ENCODE measurements at places on chromosomes 3 and 15. TPM values are rescaled to one million over a fixed set of nuclear protein-coding genes. Genes with fewer than 3 reads are reported as not detected.

DNA sequence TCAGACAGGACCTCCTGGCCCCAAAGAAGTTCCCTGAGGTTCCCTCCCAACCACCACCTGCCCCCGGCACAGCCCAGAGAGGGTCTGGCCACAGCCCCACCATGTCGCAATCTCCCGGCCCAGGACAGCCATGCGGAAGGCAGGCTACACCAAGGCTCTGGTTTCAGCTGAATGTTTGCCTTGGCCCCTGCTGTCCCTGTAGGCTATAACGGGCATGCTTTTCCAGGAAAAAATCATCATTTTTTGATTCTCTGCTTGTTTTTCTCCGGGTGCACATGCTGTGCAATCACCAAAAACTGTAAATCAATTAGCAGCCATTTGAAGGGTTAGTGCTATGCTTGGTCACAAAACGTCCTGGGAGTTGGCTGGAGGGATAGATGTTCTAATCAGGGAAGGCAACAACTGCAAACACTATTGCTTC lies 142.7 kb upstream of the IGF1R start:
- no peak for DNase-seq

- no peak for DNase-seq
Observed at GRCh38 chr3:114453361-114453780, 159.5 kb downstream of the TIGIT start.

The DAZL gene
- 0.07 TPM for total RNA-seq

The WDR49 gene
- total RNA-seq: not detected

DNA sequence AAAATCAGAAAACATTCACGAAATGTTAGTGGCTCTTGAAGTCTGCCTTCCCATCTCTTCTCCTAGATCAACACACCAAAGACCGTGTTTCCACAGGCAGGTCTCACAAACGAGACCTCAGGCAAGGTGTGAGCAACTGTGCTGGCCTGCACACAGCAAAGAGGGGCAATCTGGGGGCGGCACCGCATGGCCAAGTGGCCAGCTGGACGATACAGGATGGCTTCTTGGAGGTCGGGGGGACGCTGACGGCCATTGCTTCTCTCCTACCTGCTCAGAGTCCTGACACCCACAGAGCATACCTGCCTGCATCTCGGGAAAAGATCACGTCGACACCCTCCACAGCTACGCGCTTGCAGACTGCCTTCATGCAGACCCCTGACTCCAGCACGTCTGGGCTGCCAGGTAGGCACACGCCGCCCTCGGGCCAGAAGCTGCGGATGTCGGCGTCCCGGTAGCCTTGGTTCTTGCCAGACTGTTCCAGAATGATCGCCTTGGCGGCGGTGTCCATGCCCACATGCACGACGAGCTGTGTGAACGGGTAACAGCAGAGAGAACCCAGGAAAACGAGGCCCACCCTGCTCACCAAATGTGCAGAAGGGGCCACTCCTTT lies 38.4 kb downstream of the PGPEP1L start:
- no peak for DNase-seq

DNA sequence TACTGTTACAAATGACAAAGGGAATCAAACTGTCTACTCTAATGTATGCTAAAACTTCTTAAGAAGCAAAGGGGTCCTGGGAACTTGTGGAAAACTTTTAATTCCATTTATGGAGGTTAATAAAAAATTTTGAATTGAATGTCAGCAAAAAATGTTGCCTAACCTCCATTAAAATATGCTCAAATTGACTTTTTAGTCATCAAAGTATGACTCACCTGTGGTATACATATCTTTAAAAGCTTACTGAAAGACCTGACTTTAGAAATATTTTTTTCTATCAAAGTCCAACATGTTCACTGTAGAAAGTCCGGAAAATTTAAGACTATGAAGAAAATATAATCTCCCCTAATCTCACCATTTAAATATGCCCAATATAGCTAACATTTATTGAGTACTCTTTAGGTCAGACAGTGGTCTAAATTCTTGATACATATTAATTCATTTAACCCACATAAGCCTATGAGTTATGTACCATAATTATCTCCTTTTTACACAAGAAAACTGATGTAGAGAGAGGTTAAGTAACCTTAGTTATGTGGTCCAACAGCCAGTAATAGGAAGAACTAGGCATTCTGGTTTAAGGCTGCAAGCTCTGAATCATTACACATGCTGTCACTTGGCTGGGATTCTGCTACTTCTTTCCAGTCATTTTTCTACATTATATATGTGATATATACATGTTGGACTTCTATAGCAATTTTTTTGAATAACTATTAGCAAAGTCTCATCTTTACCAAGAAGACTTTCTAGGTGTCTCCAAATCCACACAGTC lies 83.6 kb downstream of the PDZRN3 start:
- DNase-seq: no peak

GRCh38 chr15:80002267-80002666 lies 31.3 kb upstream of the BCL2A1 start:
- no peak for DNase-seq

GRCh38 chr15:94229591-94230369 lies 1.6 kb upstream of the MCTP2 start:
- DNase-seq: no peak

The ELL3 gene
- total RNA-seq: 2.2 TPM

The AP3S2 gene
- 25.4 TPM for total RNA-seq

The DHX30 gene
- total RNA-seq: 148 TPM

The APBA2 gene
- 50.8 TPM for total RNA-seq

GRCh38 chr3:30073622-30074021 lies 532.8 kb upstream of the TGFBR2 start:
- DNase-seq: peak; percentile 32

DNA sequence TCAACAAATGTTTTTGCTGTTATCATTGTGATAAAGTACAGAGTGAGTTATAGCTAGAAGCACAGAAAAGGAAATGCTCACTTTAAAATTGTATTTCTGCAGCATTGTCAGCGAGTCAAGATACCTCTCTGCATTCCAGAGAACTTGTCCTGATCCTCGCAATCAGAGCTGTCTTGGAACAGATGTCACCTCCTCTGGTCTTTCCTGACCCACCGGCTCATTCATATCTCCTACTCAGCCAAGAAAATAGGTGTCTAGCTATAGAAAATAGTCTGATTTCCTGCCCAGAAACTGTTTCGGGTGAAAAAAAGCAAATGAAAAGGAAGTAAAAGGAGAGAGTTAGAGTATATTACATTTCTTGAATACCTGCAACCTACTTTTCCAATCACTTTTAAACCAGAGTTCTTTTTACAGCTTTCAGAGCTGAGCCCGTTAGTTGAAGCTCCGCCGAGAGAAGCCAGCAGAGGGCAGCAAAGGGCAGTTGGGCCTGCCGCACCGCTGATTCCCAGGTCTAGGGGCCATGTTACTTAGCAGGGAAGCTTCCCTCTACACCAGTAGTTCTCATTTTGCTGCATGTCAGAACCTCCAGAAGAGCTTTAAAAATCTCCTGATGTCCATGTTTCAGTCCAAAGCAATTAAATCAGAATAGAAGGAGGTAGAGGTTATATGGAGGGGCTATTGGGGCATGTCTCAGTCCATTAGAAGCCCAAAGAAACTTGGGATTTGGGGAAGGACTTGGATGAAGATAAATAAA lies 185.7 kb upstream of the THRB start:
- DNase-seq: peak; percentile 47

- no peak for DNase-seq
Observed at GRCh38 chr3:102476198-102476597, 41.4 kb downstream of the ZPLD1 start.

The RARB gene
- total RNA-seq: 0.40 TPM

DNA sequence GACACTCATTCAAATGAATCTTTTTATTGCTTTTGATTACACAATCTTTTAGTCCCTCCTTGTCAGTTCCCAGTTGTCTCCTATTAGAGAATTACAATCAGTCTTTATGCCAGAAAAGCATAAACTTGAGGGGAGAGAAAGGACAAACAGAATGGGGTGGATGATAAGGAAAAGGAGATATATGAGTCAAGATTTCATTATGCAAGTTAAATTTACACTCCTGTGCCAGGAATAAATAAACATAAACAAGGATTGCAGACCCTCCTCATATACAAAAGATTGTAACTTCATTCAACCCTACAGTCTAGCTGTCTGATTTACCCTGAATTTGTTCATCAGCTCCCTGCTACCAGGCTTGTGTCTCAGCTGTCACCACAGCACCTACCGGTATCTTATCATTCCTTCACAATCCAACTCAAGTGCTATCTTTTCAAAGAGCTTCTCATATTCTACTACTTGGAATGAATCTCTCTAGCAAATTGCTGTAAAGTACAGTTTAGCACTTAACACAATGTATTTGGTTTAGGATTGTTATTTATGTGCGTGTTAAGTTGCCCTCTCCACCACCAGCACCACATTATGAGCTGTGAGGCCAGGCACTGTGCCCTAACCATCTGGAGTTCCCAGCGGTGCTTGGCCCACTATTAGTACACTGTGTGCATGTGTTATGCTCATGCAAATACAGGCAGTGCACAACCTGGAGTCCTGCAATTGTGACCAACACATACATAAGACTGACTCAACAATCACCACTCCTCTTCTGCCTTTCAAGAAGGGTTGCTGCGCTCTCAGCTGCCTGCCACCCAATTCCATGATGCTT lies 504.1 kb downstream of the TBL1XR1 start:
- no peak for DNase-seq

DNA sequence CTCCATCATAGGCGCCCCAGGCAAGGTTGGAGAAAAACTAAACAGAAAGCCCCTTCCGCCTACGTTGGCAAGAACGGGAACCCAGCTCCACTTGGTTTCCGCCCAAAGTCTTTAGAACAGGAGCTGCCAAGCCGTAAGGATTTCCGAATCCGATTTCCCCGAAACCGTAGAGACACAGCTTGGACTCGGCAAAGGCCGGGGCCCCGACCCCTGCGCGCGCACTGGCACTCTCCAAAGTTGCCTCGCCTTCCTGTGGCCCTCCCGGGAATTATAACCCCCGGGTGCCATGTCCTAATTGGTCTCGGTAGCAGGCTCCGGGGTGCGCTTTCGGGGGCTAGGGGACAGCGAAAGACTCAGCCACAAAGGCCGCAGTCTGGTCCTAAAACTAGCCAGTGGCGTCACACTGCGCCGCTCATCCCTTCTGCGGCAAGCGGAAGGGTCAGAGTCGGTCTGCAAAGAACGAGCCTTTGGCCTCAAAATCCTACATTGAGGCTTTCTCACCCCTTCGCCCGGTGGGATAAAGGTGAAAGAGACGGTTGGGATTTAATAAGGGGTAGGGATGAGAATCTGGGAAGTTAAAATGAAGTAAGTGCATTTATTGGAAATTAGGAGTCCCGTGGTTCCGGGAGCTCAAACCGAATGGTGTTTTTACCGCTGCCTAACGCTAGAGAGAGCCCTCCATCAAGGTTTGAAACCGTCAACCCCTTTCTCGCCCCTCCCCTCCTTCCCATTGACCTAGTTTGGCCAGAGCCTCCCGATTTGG lies 6.8 kb downstream of the BCL6 start:
- DNase-seq: peak; percentile 88

The FAM3D gene
- total RNA-seq: not detected

DNA sequence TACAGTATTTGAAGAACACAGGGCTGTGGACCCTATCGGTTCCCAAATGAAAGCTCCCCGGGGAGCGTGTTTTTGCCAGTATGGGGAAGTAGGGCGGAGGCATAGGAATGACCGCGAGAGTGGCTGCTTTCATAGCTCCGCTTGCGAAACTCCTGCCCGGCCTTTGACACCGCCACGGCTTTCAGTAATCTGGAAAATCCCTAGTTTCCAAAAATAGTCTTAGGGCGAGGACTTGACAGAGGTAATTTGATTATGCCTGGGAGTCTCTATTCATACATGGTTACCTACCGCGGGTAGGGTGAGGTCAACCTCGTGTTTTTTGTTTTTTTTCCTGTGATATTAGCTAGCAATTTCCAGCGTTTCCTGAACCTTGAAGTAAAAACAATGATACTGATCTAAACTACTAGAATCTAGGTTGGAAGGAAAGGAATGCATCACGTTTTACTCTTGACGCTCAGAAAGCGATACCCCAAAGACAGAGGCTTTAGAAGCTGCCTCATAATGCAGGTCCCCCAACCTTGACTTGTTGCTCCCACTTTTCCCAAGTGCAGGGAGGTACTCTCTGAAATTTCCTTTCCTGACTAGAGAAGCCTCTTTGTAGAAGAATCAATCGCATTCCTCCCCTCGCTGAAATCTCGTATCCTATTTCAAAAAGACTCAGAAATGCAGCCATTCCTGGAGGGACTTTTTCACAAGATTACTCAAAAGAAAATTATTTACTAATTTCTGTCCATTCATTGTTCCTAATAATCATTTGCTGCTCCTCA lies 894 bp upstream of the CCNL1 start:
- DNase-seq: peak; percentile 75

GRCh38 chr3:12661926-12662592 lies 1.9 kb downstream of the RAF1 start:
- DNase-seq: no peak

The STRIT1 gene
- total RNA-seq: not detected

- DNase-seq: peak; percentile 21
Observed at GRCh38 chr3:134937256-134938028, 142.4 kb downstream of the EPHB1 start.

The ARPP21 gene
- total RNA-seq: not detected

The VIPR1 gene
- not detected for total RNA-seq

- DNase-seq: peak; percentile 95
Observed at GRCh38 chr15:54150255-54150654, 172.0 kb downstream of the UNC13C start.

DNA sequence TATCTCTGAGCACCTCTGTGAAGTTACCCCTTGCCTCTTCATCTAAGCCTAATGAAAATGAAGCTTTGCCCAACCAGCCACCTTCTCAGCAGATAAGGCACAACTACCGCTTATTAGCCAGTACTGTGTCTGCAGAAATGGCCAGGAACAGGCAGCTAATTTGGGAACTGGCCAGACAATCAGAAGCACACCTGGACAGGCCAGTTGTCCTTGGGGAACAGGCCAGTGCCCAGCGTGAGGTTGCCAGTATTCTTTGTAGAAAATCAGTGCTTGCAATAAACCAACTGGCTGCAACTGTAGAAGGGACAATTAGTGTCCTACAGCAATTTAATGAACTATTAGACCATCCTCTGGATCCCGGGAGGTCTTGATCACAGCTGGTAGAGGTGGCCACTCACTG lies 10.4 kb upstream of the TMEM87A start:
- DNase-seq: no peak

Data from HT1080 (cell line).